Glutamatergic neuron (in vitro differentiated cells): ENCODE measurements at places on chromosomes 6 and 20.
A peak's percentile ranks its signal among the peaks of the same experiment; 100 is the strongest.

GRCh38 chr6:145561095-145562072, 173.9 kb downstream of the EPM2A start:
- no peak overlapping the region for H3K4me3 ChIP-seq
- H3K27me3 ChIP-seq: no peaks in the 10 kb centered on the region
- DNase-seq: no peak
- H3K4me1 ChIP-seq: no peaks in the 10 kb centered on the region
- H3K27ac ChIP-seq: no peak overlapping the region

GRCh38 chr6:144266091-144266649, 19.0 kb upstream of the UTRN start:
- H3K27me3 ChIP-seq: no peaks in the 10 kb centered on the region
- no peak for DNase-seq
- peaks cover 3% of the 10 kb centered on the region for H3K4me1 ChIP-seq
- no peak overlapping the region for H3K4me3 ChIP-seq
- no peaks in the 10 kb centered on the region for H3K36me3 ChIP-seq

GRCh38 chr6:134351615-134352474, 33.9 kb upstream of the SGK1 start:
- H3K27ac ChIP-seq: no peak overlapping the region
- DNase-seq: no peak
- H3K4me1 ChIP-seq: no peaks in the 10 kb centered on the region
- H3K36me3 ChIP-seq: no peaks in the 10 kb centered on the region

DNA sequence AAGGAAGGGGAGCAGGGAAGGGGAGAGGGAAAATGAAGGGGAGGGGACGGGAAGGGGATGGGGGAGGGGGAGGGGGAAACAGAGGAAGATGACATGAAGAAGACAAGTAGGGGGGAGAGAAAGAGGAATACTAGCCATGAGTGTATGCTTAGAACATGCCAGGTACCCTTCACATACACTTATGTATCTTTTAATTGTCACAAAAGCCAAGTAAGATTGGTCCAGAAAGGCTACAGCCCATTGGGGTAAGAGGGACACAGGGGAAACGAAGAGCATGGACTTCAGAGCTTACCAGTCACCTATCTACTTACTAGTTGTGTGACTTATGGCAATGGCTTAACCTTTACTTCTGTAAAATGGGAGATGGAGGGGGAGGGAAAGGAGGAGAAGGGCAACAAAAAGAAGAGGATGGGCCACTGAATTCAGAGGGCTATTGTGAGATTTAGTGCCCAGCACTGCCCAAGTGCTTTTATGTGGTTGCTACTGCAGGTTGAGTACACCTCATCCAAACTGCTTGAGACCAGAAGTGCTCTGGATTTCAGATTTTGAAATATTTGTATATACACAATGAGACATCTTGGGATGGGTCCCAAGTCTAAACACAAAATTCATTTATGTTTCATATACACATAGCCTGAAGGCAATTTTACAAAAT, 90.3 kb downstream of the ARHGAP18 start:
- H3K27ac ChIP-seq: no peak overlapping the region
- H3K4me3 ChIP-seq: no peak overlapping the region
- no peak for DNase-seq
- peaks cover 1% of the 10 kb centered on the region for H3K27me3 ChIP-seq

GRCh38 chr6:87939776-87940175, 107.9 kb upstream of the SPACA1 start:
- no peak for DNase-seq
- H3K4me1 ChIP-seq: peaks cover 12% of the 10 kb centered on the region
- H3K27ac ChIP-seq: no peak overlapping the region
- no peaks in the 10 kb centered on the region for H3K36me3 ChIP-seq
- H3K4me3 ChIP-seq: no peak overlapping the region

DNA sequence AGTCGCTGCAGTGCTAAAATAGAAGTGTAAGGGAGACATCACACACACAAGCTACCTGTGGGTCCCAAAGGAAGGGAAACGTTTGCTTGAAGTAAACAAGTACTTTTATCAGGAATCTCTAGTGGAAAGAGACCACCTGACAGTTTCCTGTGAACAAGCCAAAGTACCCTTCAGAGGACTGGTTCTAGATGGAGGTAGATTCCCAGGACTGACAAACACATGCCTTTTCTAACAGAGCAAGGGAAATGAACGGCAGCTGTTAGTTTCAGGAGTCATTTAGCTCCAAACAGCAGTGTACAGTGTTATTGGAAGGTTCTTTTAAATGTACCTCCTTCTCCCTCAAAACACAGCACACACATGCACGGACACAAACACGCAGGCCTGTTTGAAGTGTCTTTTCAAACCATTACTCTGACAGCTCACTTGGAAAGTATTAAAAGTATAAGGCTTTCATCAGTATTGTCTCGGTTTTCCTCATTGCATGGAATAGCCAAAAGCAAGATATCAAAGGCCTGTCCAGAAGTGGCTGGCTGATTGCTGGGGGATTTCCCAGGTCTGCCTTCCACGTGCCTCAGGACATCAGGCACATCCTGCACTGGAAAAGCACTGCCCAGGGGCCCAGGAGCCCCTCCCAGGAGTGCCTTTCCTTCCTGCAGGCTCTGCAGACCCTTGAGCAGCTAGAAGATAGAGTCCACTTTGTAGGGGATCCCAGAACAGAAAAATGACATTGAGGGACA, 393.2 kb upstream of the SOX4 start:
- DNase-seq: no peak
- peak overlapping the region; percentile 96 for H3K27ac ChIP-seq
- H3K36me3 ChIP-seq: no peaks in the 10 kb centered on the region
- H3K27me3 ChIP-seq: peaks cover 2% of the 10 kb centered on the region
- H3K4me1 ChIP-seq: peaks cover 51% of the 10 kb centered on the region
- peak overlapping the region; percentile 78 for H3K4me3 ChIP-seq

- no peak for DNase-seq
- H3K27ac ChIP-seq: no peak overlapping the region
These were observed 561.3 kb upstream of the JAG1 start for GRCh38 chr20:11235058-11235457.

DNA sequence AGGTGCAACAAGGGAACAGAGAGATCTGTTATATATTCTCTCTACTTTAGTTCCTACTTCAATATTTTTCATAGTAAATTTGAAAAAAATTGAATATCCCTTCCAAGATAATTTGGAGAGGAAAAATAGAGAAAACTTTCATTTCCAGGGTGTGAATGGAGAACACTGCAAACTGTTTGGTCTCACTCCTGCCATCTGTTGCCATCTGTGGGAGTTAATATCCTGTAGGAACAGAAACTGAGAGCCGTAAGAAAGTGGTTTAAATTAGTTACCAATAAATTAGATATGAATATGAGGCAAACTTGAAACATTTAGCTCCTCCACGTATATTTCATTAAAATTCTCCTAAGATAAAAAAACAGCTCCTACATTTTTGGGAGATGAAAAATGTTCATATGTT, 4.2 kb downstream of the ZNF337 start:
- H3K27ac ChIP-seq: peak overlapping the region; percentile 46
- H3K4me1 ChIP-seq: peaks cover 31% of the 10 kb centered on the region
- peak overlapping the region; percentile 54 for H3K4me3 ChIP-seq
- H3K27me3 ChIP-seq: peaks cover 12% of the 10 kb centered on the region

DNA sequence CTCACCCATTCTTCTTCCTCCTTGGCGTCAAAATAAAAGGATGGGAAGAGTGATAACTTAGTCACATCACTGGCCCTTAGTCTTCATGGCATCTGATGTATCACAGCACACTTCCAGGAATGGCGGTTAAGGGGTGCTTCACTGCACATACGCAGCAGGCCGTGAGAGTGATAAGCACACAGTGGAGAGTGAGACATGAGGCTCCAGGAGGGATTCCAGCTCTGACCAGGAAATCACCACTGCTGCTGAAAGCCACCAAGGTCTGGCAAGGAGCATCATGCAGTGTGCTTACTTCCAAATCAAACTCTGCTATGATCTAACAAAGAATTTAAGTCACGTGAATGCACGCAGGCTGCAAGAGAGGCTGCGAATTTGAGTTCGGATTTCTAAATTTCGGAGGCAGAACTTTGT, 62.4 kb downstream of the ARID1B start:
- H3K4me3 ChIP-seq: no peak overlapping the region
- H3K27me3 ChIP-seq: peaks cover 5% of the 10 kb centered on the region
- H3K36me3 ChIP-seq: no peaks in the 10 kb centered on the region
- DNase-seq: no peak
- H3K27ac ChIP-seq: peak overlapping the region; percentile 44
